ENCODE measurements at places on chromosomes 11 and 22.

DNA sequence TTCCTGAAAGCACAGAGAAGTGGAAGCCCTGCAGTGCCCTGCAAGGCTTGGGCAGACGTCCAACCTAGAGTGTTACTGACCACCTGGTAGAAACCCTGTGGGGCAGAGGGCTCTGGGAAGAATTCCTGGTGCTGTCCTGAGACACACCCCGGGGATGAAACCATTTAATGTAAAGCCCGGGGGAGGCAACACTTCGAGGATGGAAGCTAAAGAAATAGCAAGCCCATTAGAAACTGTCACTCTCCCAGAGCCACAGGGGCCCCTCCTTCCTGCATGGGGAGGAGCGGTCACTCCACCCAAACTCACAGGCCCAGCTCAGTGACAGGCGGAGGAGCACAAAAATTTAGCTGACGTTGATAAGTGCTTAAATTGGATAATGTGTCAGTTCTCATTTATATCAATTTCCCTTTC, 57.6 kb downstream of the NRXN2 start:
- DNase-seq: peak; percentile 75

GRCh38 chr11:69534166-69534530, 52.7 kb downstream of the LINC01488 start:
- DNase-seq: no peak

GRCh38 chr22:19807161-19807913, 46.8 kb downstream of the TBX1 start:
- no peak for DNase-seq

DNA sequence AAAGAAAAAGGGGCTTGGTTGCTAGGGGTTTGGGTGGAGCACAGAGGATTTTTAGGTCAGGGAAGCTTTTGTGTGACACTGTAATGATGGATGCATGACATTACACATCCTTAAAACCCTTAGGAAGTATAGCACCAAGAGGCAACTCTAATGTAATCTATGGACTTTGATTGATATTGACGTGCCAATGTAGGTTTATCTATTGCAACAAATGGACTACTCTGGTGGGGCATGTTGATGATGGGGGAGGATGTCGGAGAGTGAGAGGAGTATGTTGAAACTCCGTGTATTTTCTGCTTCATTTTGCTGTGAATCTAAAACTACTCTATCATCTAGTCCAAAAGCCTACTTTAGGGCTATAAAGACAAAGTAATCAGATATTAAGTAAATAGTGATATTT, 72.3 kb upstream of the PAX6 start:
- no peak for DNase-seq

DNA sequence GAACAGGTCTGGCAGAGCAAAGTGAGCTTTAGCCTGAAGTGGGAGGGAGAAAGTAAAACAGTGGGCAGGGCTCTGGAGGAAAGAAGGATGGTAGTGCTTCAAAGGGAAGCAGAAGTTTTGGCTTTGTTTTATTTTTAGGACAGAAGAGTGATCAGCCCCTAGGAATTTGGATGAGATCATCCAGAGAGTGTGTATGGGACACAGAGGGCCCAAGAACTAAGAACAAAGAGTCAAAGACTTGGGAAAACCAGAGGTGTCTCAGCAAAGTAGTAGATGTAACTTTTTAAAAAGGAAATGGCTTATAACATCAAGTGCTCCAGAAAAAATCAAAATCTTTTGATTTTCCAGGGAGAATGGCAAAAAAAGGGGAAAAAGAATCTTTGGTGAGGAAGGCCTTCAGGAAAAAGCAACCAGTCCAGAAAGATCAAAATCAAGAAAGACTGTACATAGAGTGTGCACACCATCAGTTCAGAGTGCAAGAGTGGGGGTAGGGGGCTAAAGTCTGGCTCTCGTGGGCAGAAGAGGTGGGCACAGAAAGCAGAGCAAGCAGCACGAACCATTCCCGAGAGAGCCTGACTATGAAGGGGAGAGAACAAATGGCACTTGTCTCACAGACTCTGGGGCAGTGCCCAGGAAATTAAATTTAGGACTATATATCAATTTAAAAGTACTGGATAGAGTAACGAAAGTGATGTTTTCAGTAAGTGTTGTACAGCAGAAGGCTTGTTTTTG, 30.0 kb downstream of the MAPK1 start:
- no peak for DNase-seq

DNA sequence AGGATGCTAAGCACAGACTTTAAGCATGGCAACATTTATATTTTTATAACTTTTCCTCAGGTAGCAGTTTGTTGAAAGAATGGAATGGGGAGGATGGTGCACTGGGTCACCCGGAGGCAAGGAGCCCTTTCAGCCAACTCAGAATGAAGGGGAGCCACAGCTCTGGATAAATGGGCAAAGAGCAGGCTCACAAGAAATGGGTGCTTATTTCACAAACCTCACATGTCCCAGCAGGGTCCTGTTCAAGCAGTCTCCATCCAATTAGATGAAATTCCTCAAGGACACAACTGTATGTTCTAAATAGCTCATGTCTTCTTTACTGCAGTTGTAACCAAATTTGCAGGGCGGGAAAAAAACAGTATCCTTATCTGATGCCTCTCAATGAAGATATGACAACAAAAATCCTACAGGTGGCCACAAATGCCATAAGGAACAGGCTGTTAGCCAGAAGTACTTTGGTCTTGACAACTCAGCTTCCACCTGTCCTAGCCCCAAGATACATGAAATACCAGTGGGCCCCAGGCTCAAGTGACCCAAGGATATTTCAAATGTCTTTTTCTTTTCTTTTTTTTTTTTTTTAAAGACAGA, 48.2 kb downstream of the MAPK1 start:
- no peak for DNase-seq

- no peak for DNase-seq
These were observed 11.5 kb upstream of the YWHAH start for GRCh38 chr22:31932863-31933262.

- DNase-seq: no peak
These were observed 108.2 kb upstream of the ARHGAP42 start for GRCh38 chr11:100578831-100579311.

GRCh38 chr11:74926304-74927030, 22.4 kb downstream of the XRRA1 start:
- DNase-seq: no peak

DNA sequence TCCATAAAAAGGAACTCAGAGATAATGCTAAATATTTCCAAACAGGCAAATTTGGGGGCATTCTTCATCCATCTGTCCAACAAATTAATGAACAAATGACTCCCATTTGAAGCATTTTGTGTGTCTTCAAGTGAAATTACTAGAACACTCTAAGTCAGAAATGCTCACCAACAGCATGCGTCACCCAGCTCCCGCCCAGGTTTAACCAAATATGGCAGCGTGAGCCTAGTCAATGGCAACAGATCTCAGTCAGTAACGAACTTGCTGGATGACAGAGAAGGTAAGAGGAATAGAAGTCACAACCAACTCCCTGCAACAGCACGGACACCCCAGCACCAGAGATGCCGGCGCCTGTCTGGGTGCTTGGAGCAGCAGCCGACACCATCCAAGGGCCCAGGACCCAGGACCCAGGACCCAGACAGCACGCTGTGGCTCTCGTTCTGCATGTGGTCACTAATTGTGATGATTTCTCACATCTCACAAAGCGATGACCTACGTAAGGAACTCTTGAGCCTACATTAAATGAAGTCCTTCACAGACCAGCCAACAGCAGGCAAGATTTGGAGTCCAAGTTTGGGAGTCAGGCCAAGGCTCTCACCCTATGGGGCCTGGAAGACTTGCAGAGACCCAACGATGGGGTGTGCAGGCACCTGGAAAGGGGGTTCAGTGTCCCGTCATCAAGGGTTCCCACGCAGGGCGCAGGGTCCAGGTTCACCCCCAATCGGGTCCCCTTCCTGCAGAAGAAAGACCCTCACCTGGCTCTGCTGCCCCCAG, 556.9 kb downstream of the BRD1 start:
- no peak for DNase-seq

DNA sequence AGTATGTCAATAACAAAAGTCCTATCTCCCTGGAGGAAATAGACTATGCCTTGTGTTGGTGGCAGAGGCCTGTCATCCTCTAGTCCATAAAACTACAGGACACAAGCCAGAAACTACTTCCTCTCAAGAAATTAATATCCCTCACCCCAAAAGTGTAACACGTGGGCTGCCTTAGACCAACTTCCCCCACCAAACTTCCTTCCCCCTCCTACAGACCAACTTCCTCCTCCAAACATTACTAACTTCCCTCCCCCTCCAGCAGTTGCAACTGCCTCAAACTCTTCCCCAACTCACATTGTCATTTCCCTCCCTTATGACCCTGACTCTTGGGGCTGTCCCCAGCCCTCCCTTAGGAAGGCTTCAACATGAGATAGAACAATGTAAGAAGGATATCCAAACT, 6.3 kb downstream of the OR52K2 start:
- peak; percentile 87 for DNase-seq
